ENCODE measurements at places on chromosomes 12 and 14.

DNA sequence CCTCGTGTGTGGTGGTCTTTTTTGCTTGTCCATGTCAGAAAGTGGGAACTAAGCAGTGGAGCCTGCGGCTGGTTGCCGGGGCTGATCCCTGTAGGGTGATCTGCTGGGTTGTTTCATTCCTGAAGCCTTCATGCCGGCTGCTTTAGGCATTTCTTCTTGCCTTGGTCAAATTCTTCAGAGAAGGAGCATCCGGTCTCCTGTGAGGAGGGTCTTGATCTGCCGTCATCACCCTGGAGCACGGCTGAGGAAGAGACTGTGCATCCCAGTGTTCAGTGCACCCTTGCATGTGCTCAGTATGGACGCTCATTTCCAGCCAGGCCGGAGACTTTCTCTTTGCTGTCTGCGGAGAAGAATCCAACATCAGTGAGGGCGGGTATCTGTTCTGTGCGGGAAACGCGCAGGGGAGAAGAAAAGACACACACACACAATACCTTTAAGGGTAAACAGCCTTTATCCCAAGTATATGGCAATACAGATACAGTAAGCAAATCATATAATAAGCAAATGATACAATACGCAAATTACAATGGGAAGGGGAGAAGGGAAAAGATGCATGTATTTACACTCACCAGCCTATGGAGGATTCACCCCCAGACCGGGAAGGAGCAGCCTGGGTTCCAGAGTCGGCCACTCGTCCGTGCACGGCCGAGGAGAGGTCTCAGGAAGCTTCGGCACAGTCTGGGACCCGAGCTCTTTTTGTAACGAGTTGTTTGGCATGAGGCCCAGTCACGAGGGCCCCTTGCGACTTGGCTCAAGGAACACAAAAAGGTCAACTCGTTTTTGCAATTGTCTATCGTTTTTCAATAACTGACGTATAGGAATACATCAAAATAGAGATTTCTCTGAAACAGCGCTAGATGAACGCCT lies 1366.8 kb upstream of the TMEM132C start:
- DNase-seq = no peak

- no peak for DNase-seq
Observed at GRCh38 chr14:70888681-70889175, 18.5 kb upstream of the PCNX1 start.

DNA sequence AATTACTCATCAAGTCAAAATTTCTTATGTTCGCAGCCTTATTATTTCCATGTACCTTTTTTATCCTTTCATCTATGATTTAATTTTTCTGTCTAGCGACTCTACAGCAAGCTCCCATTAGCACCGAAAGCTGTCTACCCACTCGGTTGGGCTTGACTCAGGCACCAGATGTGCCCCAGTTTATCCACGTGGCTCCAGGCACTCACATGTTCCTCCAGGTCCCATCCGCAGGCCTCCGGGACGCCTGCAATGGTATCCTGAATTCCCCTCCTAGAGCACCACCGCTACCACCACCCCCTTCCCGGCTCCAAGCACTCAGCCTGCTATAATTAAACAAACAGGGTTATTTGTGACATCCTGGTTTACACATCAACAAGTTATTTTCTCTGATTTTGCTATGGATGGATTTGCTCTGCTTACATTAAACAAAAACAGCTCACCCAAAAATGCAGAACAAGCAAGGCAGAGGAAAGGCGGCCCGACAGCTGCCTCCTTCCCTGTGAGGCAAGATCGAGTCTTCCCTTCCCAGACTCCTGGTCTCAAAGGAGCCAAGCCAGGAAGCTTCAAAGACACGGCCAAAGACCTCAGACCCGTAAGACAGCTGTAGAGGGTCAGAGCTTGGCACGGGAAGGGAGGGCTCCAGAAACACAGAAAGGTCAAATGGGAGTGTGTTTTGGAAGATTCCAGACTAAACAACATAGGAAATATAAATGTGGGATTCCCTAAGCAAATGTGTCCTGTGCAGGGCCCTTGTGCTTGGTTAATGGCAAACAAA lies 253.8 kb downstream of the TTC8 start:
- DNase-seq = no peak

- no peak for DNase-seq
Observed at GRCh38 chr12:112627851-112628250, 163.7 kb upstream of the RPH3A start.
